NCI-H748 treated with DMSO at 0.1 percent for 48 hours (cell line): ENCODE measurements at places on chromosomes 11 and 22.
A peak's percentile ranks its signal among the peaks of the same experiment; 100 is the strongest.

GRCh38 chr11:76918941-76919386 lies 58.2 kb downstream of the ACER3 start:
- peak; percentile 61 for DNase-seq

DNA sequence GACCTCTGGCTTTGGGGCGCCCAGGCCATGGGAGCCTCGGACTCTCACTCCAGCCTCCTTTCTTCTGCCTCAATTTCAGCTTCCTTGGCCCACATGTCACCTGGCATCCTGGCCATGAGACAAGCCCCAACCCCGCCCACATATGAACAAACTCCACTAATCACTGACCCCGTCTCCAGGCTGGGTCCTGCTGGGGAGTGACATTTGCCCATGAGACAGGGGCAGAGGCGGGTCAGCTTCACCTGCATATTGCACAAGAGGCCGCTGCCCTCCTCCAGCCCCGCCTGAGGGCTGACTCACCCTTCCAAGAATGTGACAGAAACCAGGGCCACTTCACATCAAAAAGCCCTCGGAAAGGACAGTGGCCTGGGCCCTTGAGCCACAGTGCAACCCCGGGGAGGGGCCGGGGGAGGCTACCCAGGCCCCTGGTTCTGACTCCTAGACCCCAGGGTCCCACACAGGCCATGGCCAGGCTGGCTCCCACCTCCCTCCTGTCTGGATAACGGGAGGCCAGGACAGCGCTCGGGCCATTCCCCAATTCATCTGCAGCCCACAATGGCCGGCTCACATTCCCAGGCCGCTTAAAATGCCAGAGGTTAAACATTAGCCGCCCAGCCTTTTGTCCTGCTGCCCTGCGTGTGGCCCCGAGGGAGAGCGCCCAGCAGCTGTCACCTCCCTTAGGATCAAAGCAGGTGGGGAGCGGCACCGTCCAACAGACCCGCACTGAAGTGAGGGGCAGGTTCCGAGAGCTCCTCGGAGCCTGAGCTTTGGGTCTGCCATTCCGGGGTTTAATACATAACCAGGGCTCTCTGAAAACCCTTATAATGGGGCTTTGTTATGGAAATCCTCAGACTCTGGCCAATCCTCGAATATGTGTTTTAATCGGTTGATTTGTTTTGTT lies 42.3 kb downstream of the TRMU start:
- no peak for DNase-seq

DNA sequence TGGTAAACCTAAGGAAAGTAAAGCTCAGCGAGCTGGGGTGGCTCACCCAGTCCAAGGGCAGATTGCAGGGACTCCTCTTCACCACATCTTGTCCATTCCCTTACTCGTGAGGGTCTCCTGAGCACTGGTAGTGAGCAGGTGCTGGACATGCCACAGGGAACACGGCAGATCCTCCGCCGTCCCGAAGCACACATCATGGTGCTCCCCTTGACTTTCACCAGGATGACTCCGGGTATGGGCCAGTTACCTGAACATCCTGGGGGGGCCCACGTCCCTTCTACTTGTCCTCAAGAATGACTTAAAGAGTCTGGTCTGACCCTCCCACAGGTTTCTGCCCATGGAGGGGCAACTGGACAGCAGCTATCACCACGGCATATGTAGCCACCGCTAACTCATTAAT lies 8.0 kb upstream of the SF1 start:
- no peak for DNase-seq

- no peak for DNase-seq
These were observed 705 bp downstream of the CLDN5 start for GRCh38 chr22:19523240-19524169.

DNA sequence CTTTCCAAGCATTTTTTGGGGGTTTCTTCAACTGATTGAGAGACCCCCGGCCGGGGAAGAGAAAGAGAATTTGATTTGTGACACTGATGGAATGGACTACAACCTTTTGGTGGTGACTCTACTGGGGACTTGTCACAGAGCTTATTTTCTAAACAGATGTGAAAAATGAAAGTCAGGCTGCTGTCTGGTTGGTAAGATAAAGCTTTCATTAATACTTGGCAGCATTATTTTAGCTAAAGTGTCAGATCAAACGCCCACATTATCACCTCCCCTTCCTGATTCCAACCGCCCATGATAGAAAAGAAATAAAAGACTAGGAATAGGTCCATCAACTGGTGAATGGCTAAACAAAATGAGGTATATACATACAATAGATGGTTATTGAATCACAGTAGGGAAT lies 45.6 kb upstream of the EHF start:
- no peak for DNase-seq
